ENCODE measurements at places on chromosomes 11 and 22. TPM values are rescaled to one million over a fixed set of nuclear protein-coding genes. Genes with fewer than 3 reads are reported as not detected.

The C1QTNF5 gene
- total RNA-seq, result 18.4 TPM

The PLAAT2 gene
- not detected for total RNA-seq

The KLHL35 gene
- total RNA-seq, result 2.9 TPM

The CCDC15 gene
- 1.9 TPM for total RNA-seq

The DGAT2 gene
- total RNA-seq, result 5.6 TPM

The RBX1 gene
- total RNA-seq, result 28.6 TPM

The WEE1 gene
- 30.1 TPM for total RNA-seq

The ART1 gene
- total RNA-seq, result not detected

The C1QTNF4 gene
- total RNA-seq, result 0.05 TPM

The MYOD1 gene
- total RNA-seq, result not detected

The CATSPERZ gene
- total RNA-seq, result not detected

The MPZL3 gene
- total RNA-seq, result 0.89 TPM

The SCGB1A1 gene
- not detected for total RNA-seq

The TRIM49B gene
- not detected for total RNA-seq

The PATE2 gene
- not detected for total RNA-seq

The CHEK2 gene
- 26.8 TPM for total RNA-seq

The IL10RA gene
- 0.09 TPM for total RNA-seq

The OR52A1 gene
- total RNA-seq, result not detected

The OR6A2 gene
- 0.30 TPM for total RNA-seq

The PHF21B gene
- not detected for total RNA-seq

The KCNA4 gene
- total RNA-seq, result not detected

The DRG1 gene
- 69.5 TPM for total RNA-seq

The LRRC74B gene
- under 0.01 TPM for total RNA-seq

The TCN2 gene
- 3.1 TPM for total RNA-seq

All from smooth muscle cell of the umbilical artery (primary cell).